Right ventricle myocardium inferior (tissue), 1 donor: ENCODE measurements at places on chromosomes 1 and 21. TPM values are rescaled to one million over a fixed set of nuclear protein-coding genes. Genes with fewer than 3 reads are reported as not detected.

AADACL3 gene
- not detected for total RNA-seq

C4BPA gene
- not detected for total RNA-seq

KIF26B gene
- 3.8 TPM for total RNA-seq

JAK1 gene
- 87.3 TPM for total RNA-seq

NOS1AP gene
- total RNA-seq = 3.5 TPM

DNA sequence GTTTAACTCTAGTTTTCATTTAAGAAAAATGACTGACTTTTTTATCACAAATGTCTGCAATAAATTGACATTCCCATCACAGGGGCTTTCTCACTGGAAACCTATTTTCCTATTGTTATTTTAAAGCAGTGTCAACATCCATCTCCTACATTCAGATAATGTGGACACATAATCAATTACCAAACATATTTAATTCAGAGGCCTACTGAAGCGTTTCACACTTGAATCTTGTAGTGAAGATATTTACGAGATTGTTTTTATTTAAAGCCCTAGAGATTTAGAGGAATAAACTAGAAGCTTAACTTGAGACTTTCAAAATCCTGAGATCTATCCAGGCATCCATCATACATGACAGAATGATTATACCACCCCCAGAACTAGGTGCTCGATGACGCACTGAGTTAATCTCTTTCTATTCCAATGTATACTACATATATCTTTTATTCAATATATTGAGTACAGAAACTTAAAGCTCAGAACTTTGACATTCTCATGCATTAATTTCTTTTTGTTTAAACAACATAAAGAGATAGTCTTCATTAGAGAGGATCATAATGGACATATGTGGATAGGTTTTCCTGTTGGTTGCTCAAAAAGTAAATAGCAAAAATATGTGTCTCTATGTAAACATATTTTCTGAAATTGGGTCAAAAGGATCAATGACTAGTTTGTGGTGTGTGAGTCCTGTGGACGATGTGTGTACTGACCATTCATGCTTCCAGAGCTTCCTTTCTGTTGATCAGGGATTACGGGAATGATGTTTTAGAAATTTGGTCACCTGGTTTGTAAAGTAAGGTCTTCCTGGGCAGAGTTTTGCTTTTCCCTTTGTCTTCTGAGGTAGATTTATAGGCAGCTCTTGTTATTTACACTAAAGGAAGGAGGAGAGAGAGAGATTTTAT is 171.5 kb upstream of the HMCN1 start:
- no peak for DNase-seq

- DNase-seq = no peak
Observed at GRCh38 chr21:35948982-35949381, 111.3 kb downstream of the SETD4 start.

DNA sequence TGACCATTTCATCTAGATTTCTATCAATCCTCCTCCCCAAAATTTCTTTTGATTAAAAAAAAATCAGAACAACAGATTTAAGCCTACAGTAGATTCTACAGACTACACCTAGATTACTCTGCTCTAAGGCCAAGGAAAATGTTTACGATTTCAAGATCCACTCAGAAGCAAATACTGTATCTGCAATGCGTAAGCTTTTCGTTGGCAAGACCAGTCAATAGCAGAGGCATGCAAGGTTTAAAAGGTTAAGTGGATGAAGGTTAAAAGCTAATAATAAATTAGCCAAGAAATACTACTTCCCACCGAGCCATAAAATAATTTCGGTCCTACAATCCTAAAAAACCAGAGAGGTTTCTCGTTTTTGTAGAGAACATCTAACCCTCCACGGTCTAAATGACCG is 1.3 kb downstream of the CLSTN1 start:
- DNase-seq = no peak

DNA sequence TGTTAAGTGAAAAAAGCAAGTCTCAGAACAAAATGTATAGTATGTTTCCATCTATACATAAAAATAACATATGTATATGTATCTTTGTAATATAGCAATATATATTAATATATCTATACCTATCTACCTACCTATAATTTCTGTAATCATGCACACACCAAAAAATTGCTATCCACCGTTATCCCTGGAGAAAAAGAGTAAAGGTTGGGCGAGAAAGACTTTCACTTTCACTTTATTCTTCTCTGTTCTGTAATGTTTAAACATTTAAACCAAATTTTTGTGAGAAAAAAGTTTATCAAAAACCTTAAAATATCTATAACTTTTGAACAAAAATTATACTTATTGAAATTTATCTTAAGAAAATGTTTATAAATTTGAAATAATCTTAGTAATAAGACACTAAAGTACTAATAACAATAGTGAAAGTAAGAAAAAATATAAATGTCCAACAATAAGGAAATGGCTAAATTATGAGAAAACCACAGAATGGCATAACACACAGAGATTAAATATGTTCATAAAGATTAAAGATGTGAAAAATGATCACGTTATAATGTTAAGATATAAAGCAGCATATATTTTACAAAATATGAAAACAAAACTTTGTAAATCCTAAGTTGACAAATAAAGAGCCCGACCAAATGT is 74.0 kb upstream of the LRRC53 start:
- no peak for DNase-seq

DNA sequence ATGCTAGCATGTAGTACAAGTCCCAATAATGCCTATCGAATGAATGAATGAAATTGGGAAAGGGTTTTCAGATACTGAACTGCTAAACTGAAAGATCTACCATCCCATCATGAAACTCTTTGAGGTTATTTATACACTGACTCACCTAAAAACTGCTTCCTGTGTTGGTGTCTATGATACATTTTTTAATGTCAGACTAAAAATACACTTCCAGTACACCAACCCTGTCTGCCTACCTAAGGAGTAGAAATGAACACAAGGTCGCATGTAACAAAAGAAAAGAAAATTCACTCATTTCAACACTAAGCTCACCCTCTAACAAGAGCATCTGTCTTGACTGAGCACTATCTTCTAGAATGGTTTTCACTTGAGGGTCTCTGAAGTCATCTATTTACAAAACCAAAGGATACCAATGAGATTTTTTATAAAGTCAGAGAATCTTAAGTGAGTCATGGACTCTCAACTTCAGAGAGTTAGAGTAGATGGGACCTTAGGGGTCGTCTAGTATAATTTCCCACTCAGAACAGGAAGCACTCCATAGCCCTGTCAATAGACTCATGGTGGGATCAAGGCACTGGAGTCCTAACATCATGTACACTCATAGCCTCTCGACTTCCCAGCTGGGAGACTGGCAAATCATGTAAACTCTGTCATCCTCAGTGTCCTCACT is 53.4 kb downstream of the WLS start:
- DNase-seq = no peak

GRCh38 chr21:33033094-33033951 is 7.6 kb downstream of the OLIG2 start:
- no peak for DNase-seq

- no peak for DNase-seq
Observed at GRCh38 chr1:34582356-34582755, 172.5 kb upstream of the GJB5 start.

GRCh38 chr1:98104289-98104688 is 183.5 kb upstream of the DPYD start:
- no peak for DNase-seq

- no peak for DNase-seq
Observed at GRCh38 chr1:85947186-85947585, 209.4 kb downstream of the COL24A1 start.

- no peak for DNase-seq
Observed at GRCh38 chr1:208142590-208143382, 101.4 kb downstream of the PLXNA2 start.

- DNase-seq = no peak
Observed at GRCh38 chr1:204336421-204337035, 23.2 kb downstream of the PLEKHA6 start.

- no peak for DNase-seq
Observed at GRCh38 chr1:112807999-112808398, 92.9 kb upstream of the PPM1J start.

DNA sequence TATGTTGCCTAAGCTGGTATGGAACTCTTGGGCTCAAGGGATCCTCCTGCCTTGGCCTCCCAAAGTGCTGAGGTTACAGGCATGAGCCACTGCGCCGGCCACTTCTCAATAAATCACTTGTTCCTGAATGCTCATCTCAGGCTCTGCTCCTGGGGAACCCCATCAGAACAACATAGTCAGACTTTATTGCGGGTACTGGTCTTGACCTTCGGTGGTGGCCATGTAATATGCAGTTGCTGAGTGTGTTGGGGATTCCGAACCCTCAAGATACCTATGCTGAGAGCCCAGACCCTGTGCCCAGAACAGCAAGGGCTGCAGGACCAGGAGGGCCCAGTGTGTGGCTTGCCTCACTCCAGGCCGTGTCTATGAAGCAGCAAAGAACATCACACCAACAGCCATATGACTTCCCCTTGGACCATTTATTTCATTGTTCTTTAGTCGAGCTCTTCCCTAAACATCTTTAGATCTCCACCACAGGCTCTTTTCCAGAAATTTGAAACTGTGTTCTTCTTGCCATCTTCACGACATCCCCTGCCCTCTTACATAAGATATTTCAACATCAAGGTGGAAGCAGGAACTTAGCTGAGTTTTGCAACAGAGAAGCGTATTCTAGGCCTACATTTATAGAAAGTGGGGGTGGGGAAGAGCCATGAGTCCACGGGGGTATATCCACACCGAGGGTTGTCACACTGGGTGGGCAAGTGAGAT is 12.7 kb upstream of the SDHB start:
- DNase-seq = no peak

GRCh38 chr1:25893116-25893515 is 13.1 kb downstream of the STMN1 start:
- no peak for DNase-seq

- DNase-seq = no peak
Observed at GRCh38 chr1:66251546-66251945, 282.4 kb upstream of the SGIP1 start.

DNA sequence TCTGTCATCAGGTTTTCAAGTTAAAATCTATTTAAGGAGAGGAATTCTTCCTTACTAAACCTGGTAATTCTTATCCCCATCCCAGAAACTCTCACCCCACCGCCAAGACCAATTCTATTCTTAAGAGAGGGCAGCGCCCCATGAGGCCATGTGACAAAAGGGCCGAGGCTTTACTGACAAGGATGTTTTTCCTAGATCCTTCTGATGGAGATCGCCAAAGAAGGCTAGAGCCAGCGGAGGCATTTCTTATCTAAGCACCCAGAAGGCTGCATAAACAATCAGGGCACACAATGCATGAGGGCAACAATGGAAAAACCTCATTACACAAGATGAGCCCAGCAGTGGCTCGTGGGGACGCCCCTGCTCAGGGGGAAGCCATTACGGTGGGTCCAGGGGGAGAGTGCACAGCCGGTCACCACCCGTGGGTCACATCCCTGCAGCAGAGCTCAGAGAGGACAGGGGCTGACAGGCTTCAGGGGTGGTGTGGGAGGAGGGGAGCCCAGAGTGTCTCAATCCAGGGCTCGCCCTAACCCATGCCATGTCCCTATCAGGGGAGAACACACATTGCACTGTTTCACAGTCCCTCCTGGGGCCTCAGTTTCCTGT is 88.7 kb downstream of the ITPKB start:
- no peak for DNase-seq

DNA sequence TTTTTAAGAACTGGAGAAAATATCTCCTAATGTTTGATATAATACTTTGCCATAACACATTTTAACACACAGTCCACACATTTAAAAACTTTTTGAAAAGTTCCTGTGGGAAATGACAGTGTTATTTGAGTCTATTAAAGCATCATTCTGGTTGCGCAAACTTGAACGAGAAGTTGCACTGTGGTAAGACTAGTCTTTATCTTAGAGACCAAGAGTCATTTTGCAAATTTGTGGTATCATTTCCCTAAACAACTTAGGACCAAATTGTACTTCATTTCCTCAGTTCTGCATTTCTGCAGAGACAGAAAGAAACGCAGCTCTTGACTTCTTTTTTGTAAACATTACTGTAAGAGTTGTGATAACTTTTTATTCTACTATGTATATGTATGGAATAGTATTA is at the start of gene RGS18:
TSS of gene RGS18 (plus strand) at position 282 of the 400 bp plus-strand sequence. CDS start 176 bp downstream, outside the sequence.
- no peak for DNase-seq

DNA sequence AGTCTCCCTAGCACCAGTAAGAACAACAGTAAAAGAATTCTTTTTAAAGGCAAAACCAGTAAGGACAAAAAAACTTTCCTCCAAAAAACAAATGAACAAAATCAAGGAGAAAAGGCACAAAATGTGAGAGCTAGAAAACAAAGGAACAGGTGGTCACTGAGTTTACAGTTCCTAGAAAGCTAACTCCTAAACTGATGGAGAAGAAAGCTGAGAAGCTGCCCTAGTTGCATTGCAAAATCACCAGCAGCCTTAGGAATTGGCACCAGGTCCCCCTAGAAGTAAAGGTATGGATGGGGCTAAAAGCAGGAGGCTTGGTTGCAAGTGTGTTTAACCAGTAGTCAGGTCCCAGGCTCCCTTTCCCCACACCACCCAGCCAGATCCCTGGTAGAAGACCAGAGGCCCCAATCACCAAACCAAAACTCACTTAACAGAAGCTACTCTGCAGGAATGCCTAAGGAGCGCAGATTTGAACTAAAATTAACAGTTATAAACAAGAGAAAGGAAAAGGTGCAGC is 47.6 kb downstream of the RAB3GAP2 start:
- no peak for DNase-seq
